ENCODE measurements at places on chromosomes 4 and X.
A peak's percentile ranks its signal among the peaks of the same experiment; 100 is the strongest.

DNA sequence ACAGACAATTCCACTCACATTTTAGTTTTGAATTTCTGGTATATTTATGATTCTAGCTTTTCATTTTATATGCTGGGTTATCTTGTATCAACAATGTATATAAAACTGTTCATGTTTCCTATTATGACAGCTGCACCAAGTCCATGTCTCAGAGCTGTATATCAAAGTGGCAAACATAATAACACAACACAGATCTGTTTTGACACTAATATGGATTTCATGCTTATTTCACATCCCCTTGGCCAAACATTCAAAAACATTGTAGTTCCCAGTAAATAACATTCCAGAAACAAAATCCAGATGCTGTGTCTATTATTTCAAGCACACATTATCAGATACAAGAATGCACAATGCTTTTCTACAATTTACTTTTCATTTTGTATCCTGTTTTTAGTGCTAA lies 380.6 kb upstream of the MAGEB2 start:
- no peak for DNase-seq

DNA sequence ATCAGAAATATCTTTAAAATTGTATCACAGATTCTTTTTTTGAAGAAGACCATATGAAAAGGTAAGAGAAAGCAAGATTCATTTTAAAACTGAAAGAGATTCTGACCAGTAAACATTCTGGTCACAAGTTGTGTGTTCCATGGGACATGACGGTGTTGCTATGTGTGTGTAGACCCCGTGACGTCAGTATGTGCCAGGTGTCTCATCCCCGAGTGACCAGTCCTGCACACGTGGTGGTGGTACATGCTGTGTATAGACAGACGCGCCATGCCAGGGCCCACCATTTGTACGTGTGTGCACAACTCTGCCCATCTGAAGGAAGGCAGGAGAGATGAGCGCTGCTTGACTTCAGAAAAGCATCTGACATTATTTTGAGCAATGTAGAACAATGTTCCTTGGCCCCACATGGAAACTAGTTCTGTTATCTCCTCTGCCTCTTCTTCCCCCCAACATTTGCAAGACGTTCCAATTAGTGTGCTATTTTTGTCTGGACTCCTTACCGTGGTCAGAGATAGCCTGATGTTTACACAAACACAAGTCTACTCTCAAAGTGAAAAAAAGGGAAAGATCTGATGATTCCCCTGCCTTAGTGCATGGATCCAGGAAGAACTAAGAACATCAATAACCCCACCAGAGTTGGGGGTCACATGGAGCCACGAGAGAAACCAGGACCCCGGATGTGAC lies 51.2 kb downstream of the IRF2 start:
- DNase-seq = no peak

GRCh38 chr4:140851032-140851636 lies 94.9 kb upstream of the TBC1D9 start:
- DNase-seq = peak; percentile 69

GRCh38 chr4:46986922-46987638 lies 6.3 kb downstream of the GABRA4 start:
- DNase-seq = no peak

DNA sequence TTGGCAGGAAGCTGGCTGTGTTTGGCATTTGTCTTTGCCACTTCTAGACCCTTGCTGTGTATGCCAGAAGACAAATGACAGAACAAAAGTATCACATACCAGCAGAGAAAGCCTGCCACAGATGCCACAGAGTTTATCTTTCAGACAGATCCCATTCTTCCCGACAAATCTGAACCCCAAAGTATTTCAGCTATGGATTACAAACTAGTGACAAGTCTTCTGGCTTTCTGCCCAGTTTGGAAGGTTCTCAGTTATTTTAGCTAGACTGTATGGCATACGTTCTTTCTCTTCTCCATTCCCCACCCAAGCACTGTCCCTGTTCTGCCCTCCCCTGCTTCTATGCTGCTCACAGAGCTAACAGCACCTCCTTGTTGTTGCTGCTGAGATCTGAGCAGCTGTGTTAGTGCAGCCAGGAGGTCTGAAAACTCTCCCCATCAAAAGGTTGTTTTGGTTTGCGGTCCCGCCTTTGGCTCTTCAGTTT lies 236.7 kb downstream of the FRAS1 start:
- peak; percentile 57 for DNase-seq

DNA sequence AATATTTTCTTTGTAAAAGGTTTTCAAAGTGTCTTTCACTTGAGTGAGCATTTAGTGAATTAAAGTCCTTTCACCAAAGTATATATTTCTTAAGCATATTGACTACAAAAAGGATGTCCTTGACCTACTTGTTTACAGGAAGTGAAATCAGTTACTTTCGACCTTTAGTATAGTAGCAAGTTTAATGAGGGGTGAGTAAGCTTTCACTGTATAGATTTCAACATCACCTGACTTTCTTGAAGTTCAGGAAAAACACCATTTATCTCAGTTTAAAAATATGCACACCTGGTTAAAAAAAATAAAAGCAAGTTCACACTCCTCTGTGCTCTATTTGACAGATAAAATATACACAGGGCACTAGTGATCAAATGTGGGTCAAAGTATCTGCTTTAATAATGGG lies 88.1 kb downstream of the CCSER1 start:
- DNase-seq = peak; percentile 80

DNA sequence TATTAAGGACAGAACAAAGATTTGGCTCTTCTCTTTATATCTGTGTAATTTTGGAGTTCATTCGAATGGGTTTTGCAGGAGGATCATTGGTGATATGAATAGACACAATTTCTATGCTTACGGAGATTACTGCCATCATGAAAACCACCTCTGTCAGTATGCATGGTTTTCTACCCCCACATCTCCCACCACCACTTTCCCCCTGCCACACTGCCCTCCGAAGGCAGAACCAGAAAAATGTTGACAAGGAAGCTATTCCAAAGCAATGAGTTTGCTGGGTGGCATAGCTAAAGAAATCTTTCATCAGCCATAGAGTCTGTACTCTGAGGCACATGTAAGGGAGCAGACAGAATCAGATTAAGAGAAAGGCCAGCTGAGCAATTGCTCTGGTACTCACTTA lies 567.3 kb upstream of the ACTRT1 start:
- no peak for DNase-seq

GRCh38 chr4:182765987-182766856 lies 151.0 kb downstream of the DCTD start:
- no peak for DNase-seq

DNA sequence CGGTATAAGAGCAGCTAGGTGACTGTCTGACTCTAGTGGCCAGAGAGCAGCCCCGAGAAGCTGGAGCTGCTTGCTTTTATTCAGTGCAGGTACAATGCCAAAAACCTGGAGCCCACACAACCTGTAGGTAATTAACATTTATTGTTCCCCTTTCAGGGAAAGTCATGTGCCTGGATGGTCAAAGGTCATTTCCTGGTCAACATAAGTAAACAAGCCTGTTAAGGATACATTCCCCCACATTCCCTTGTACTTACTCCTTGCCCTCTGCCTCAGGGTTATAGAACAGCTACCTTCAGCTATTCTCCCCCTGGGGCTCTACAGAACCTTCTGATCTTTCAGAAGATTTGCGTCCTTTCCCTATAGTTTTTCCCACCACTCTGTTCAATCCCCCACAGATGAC lies 253.4 kb downstream of the TMA16 start:
- DNase-seq = no peak

DNA sequence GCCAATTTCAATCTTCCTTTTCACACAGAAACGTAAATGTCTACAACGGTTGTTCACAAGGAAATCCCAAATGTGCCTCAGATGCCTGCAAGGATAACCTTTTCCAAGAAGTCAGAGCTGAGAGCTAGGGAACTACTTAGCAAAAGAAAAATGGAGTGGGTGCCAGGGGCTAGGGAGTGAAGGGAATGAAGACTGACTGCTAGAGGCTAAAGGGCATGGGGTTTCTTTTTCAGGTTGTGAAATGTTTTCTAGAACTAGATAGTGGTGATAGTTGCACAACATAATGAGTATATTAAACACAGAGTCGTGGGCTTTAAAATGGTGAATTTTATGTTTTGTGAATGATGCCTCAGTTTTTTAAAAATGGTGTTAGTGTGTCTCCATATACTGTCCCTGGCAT lies 53.4 kb downstream of the CD99L2 start:
- DNase-seq = peak; percentile 24

DNA sequence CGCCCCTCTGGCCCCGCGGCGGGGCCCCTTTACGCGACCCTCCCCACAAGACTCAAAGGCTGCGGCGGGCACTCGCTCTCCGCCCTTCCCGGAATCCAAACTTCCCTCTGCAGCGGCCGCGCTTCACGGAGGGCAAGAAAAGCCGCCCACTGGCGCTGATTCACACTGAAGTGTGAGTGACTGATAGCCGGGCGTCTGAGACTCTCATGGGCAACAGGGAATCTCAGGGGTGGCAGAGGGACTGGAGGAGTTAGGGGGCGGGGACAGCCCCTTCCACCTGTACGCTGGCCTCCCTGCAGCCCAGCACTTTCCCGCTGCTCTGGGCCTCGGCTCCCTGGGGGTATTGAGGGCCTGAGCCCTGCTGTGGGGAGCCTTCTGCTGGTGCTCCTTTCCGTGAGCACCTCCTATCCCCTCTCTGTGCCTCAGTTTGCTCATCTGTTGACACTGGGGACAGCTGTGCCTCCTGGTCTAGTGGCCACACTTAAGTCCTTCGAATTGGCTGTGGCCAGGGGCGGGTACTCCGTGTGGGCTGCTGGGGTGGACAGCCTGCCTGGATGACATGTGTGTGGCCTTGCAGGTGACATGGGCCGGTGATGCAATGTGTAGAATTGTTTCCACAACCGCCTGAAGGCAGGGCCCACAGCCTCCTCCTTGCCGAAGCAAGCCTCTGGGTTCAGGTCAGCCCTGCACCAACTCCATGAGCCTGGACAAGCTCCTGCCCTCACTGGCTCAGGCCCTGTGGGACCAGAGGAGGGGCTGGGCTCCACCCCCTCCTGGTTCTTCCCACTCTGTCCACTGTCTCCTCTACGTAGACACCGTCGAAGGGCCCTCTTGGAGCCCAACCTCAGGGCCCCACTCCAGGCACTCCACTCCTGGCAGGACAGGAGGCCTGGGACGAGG lies 951 bp downstream of the SH3BP2 start:
- DNase-seq = peak; percentile 67

DNA sequence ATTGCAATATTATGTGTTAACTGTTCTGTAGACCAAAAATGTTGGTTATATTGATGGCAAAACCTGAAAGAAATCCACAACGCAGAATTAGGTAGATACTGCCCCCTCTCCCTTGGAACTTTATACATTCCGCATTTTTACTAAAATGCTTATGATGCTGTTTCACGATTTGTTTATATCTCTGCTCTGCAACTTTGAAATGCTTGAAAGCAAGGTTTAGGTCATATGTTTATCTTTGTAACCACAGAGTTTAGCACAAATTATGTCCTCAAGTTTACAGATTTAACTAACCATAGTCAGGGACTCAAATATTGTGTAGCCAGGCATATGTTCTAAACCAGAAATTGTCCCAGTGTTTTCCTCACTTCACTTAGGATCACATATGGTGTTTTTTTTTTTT lies 66.1 kb upstream of the H2AZ1 start:
- no peak for DNase-seq

DNA sequence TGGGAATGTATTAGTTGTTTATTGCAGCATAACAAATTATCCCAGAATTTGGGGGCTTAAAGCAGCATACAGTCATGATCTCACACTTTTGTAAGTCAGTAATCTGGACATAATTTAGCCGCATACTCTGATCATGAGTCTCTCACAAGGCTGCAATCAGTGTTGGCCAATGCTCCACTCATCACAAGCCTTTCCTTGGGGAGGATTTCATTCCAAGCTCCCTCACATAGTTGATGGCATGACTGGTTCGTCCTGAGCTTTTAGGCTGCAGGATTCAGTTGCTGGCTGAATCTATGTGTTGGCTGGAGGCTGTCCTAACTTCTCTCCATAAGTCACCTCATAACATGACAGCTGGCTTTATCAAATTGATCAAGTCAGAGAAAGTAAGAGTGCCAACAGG lies 1568.6 kb upstream of the PCDH7 start:
- no peak for DNase-seq

DNA sequence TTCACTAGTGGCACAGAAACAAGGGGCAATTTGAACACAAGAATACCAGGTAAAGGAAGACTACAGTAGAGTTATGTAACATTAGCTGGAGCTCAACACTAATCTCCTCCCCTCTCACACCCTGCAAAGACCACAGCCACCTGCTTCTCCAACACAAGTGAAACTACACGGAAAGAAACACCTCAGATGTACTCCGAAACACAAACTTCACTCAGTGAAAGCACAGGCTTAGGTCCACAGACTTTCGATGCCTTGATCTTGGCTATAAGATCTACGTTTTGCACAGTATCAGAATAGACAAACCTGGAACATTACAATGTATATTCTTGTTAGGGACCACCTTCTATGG lies 7.6 kb downstream of the ACSL1 start:
- no peak for DNase-seq

GRCh38 chr4:111650146-111650545 lies 495.1 kb upstream of the FAM241A start:
- DNase-seq = no peak

- peak; percentile 74 for DNase-seq
Measured at GRCh38 chrX:107718156-107718621, 57.4 kb downstream of the TSC22D3 start.

DNA sequence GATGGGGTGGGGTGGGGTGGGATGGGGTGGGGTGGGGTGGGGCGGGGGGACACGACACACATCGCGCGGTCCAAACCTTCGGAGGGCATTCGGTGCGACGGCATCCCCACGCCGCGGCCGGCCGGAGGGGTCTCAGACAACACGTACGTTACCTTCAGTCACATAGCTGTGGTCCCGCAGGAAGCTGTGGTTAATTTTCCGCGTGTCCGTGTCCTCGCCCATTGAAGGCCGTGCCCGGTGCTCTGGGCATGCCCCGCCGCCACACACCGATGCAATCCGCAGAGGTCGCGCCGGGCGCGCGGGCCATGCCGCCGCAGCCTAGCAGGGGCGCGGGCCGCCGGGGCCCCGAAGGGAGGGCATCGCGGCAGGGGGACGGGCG lies 417 bp downstream of the PPP2R2C start:
- DNase-seq = no peak

DNA sequence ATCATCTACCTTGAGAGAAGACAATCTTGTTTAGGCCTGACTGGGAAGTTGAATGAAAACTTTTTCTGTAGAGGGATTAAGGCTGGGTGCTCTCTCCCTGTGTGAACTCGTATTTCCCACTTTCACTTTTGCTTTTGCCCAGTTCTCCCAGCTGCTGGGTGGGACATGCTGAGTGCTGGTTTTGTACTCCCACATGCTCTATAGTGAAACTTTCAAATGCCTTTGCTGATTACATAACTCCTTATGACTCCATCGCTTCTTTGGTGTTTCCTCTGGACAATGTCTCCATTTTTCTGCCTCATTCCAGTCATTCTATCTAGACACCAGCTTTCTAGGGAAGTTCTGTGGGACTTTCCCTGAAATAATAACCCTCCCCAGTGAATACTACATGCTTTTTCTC lies 100.5 kb downstream of the CLNK start:
- DNase-seq = peak; percentile 68

GRCh38 chr4:158534727-158535126 lies 13.0 kb downstream of the RXFP1 start:
- DNase-seq = no peak

DNA sequence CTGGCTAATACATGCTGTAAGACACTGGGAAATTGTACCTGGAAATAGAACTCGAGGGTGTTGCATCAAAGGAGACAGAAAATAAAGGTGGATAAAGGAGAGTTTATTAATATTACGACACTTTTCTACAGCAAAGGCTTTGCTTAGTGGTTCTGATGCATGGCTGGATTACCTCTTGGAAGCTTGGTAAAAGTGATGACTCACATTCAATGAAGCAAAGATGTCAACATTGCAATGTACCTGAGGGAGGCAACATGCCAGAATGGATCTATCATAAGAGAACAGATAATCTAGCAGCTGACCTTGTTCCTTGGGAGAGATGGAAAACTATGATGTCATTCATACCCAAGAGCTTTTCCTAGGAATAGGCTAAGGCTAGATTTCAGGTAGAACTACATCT lies 735.1 kb upstream of the DIAPH2 start:
- DNase-seq = peak; percentile 90
